ENCODE measurements at places on chromosomes 3 and 15. TPM values are rescaled to one million over a fixed set of nuclear protein-coding genes. Genes with fewer than 3 reads are reported as not detected.

CCR4 gene
- total RNA-seq, result 0.33 TPM

GOLGA6L10 gene
- 0.35 TPM for total RNA-seq

DET1 gene
- 5.1 TPM for total RNA-seq

CCR1 gene
- total RNA-seq, result 1.2 TPM

HIGD2B gene
- not detected for total RNA-seq

CILP gene
- 32.0 TPM for total RNA-seq

DNA sequence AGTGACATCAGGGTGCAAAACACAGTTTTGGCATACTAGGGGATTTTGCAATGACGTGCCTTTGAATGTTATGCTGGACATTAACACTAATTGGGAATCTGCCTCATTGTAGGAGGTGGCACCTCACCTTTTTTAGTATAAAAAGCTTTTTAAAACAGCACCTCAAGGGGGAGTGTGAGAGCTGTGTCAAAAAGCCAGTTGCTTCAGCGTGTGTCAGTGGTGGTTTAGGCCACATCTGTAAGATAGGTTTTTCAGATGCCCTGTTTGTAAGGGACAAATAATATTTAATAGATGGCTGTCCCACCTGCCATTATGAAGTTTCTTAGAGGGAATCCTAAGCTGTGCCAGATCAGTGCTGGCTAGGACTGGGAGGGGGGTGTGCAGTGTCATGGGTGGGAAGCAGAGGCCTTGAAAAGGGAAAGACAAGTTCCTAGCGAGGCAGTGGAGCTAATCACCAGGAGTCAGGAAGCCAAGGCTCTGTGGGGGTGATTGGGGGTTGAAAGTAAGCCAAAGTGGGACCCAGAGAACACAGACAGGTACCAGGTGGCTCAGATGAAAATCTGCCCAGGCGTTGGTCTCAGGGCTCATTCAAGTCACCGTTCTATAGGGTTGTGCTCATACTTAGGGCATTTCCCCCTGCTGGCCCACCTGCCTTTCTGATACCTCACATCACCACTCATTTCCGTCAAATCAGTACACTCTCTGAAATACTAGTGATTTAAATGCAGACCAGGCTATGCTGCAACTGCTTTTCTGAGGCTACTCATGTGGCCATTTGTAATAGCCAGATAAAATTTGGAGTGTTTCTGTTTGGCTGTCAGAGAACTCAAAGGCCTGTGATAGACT is 120.5 kb downstream of the BBX start:
- DNase-seq, result no peak

DNA sequence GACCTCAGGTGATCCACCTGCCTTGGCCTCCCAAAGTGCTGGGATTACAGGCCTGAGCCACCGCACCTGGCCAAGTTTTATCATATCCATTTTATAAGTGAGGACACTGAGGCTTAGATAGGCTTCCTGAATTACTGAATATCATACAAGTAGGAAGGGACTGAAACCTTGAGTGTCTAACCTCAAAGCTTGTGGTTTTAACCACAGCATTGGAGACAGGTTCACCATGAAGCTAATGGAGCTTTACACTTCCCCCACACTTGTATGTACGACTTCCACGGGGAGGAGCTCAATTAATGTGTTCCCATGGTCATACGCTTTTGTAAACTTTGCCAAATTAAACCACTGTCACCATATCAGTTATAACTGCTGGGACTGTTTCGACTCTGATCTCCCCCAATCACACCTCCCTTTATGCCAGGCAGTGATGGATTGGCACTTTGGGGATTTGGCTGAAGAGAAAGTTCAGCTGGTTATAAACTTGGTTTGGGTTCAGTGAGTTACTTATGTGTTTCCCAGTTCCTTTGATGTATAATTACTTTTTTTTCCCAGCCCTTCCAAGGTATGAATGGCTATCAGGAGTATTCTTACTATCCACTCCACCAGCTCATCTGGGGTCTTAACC is 38.4 kb upstream of the MEIS2 start:
- DNase-seq, result no peak

GRCh38 chr3:151169262-151169947 is 33.6 kb downstream of the GPR171 start:
- DNase-seq, result no peak

- DNase-seq, result no peak
These were observed 179.4 kb downstream of the GBE1 start for GRCh38 chr3:81581966-81582599.

DNA sequence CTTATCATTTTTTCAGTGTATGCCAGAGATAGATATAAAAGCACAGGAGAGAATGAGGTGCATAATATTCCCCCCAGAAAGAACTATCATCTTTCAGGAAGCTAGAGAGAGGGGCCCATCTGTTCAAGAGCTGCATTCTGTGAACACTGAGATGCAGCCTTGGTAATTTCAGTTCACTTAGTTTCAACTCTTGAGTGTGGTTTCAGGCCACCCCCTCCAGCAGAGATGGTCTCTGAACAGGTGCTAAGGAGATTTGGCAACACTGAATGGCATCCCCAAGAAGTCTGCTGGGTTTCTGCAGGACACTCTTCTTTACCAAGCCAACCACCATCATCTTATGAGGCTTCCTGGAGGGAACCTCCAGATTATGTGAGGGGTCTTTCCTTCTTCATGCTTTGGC is 30.4 kb upstream of the LIMD1 start:
- no peak for DNase-seq

DNA sequence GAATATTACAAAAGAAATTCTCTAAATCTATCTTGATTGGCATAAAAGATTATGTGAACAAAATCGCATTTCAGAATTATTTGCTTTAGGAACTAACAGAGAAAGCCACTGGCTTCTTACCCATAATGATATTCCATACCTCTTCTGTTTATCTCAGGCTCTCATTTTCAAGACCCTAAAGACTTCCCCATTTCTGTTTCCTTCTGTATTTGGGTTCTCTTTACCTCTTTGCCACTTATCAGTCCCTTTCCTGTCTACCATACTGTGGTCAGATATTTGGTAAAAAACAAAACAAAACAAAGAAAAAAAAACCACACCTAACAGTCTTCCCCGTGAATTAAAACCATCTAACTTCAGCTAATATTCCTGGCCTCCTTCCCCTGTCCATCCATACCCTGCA is 108.5 kb downstream of the LRRC28 start:
- DNase-seq, result no peak

DNA sequence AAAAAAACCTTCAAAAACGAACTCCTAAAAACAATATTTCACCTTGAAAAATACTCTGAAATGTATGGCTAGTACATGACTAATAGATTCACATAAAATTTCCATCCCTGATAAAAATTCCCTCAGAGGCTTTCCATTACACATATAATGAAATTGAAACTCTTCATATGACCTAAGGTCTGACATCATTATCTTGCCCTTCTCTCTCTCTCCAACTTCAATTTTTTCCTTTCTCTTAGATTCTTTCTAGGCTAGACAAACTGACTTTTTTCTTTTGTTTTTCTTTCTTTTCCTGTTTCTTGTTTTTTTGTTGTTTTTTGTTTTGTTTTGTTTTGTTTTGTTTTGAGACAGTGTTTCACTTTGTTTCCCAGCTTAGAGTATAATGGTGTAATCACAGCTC is 1220.5 kb downstream of the ROBO2 start:
- no peak for DNase-seq

GRCh38 chr3:66181764-66182163 is 39.0 kb upstream of the SLC25A26 start:
- no peak for DNase-seq

DNA sequence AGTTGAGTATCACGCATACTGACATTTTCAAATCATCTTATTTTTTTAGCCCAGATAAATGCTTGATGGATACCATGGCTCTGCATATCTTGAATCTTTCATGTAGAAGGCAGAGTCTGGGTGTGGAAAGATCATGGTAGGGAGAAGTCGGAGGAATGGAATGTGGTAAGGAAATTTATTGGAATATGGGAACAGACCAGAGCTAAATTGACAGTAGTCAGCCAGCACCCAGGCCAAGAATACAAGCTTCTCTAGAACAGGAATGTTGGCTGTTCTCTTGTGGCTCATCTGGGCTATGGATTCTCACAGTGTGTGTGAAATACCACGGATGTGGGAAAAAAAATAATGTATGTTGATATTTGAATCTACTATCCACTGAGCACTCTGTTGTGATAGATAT is 305.7 kb upstream of the COL8A1 start:
- no peak for DNase-seq

- no peak for DNase-seq
These were observed 37.3 kb downstream of the ANP32A start for GRCh38 chr15:68783226-68784058.

GRCh38 chr3:74281705-74282104 is 332.8 kb downstream of the CNTN3 start:
- DNase-seq, result no peak

Data from right atrium auricular region (tissue), 2 donors.